ENCODE measurements at places on chromosomes 3 and 15.

DNA sequence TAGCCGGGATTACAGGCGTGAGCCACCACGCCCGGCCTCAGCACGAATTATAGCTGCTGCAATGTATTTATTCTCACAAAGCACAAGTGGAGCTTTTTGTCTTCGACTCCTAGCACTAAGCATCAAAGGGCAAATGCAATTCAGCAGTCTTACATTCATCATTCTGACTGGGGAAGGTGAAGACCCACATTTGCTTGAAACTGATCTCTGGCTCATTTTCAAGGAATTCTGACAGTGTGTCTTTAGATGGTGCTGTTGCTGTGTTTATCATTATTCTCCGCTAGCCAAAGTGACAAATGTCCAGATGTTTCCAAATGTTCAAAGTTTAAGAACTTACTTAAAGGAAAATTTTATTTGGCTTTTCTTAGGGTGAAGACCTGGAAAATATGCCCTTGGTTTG lies 55.9 kb downstream of the SGO1 start:
- no peak for DNase-seq

DNA sequence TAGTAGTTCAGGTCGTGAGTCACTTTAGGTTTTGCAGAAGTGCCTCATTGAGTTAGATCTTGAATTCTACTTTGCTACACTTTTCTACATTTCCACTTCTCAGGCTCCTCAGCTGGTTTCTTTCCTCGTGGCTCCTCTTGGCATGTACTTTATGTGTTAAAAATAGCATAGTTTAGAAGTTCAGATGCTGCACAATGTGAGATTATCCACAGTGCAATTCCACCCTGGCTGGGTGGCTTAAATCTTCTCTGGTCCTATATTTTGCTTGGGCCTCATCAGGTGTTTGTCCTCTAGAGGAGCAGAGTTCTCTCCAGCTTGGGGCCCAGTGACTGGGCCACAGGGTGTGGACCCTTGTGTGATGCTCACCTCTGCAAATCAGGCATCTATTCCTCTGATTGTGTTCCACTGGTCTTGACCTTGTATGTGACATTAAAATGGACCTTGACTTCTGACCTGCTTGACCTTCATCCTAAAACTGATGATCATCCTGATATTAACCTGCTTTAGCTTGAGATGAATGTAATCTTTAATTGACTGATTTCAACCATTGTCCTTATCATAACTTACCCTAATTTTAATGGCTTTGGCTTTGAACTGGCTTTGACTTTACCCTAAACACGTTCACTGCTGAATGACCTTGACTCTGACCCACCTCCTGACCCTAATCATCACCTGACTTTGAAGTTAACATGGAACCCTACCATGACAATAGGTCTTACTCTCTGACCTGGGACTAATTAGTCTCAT lies 63.9 kb upstream of the ACAD9 start:
- DNase-seq: no peak

- no peak for DNase-seq
Measured at GRCh38 chr3:128168836-128169235, 15.6 kb downstream of the EEFSEC start.

- DNase-seq: no peak
Measured at GRCh38 chr3:36219398-36219797, 160.9 kb upstream of the STAC start.

DNA sequence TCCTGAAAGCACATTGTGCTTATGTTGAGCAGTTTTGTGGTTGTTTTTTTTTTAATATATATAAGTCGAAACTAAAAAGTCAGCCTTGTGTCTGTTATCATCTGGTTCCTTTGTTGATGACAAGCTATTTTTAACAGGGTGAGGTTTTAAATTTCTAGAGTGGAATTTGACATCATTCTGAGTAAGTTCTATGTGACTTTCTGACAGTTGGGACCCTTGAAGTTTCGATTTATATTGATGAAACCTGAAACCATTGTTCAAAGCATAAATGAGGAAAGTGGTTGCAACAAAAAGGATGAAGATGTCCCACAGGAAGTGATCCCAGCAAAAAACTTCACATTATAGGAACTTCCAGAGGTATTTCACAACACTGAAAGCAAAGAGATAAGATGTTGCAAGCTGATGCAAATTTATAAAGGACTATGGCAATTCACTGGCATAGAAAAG lies 94.0 kb downstream of the CYP19A1 start:
- no peak for DNase-seq

DNA sequence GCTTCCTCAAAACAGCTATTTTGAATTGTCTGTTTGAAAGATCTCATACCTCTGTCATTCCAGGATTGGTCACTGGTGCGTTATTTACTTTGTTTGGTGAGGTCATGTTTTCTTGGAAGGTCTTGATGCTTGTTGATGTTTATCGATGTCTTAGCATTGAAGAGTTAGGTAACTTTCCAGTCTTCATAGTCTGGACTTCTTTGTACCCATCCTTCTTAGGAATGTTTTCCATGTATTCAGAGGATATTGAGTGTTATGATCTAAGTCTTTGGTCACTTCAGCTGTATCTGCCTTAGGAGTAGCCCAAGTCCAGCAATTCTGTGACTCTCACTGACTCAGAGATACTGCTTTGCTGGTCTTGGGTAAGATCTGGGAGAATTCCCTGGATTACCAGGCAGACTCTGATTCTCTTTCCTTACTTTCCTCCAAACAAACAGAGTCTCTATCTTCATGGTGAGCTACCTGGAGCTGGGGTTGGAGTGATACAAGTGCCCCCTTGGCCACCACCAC lies 398.6 kb downstream of the ZIC4 start:
- no peak for DNase-seq

- DNase-seq: no peak
Measured at GRCh38 chr15:37298271-37298670, 197.9 kb upstream of the MEIS2 start.

- peak; percentile 72 for DNase-seq
Measured at GRCh38 chr3:46184469-46184868, 23.6 kb downstream of the CCR1 start.

DNA sequence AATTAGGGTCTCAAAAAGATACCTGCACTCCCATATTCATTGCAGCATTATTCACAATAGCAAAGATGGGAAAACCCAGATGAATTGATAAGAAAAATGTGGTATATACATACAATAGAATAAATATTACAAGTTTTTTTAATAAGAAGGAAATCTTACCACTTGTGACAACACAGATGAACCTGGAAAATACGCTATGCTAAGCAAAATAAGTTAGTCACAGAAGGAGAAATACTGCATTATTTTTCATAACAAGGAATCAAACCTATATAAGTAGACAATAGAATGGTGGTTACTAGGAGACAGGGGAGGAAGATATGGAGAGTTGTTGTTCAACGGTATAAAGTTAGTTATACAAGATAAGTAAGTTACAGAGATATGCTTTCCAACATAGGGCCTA lies 130.0 kb downstream of the GSK3B start:
- no peak for DNase-seq

All from HFFc6 (cell line).